Activated naive CD8-positive, alpha-beta T cell treated with anti-CD3 and anti-CD28 coated beads, Interleukin-2, amount 50 U/mL, for 24 hours (primary cell): ENCODE measurements at places on chromosomes 6 and 20.

- H3K27me3 ChIP-seq: no peaks in the 10 kb centered on the region
- H3K36me3 ChIP-seq: peaks cover 15% of the 10 kb centered on the region
- DNase-seq: no peak
- no peak overlapping the region for H3K27ac ChIP-seq
Measured at GRCh38 chr6:109791301-109791700, 100.2 kb downstream of the FIG4 start.

GRCh38 chr20:25209911-25210310 is 14.4 kb downstream of the ENTPD6 start:
- no peaks in the 10 kb centered on the region for H3K27me3 ChIP-seq
- peaks cover 4% of the 10 kb centered on the region for H3K4me1 ChIP-seq
- H3K27ac ChIP-seq: no peak overlapping the region
- H3K36me3 ChIP-seq: peaks cover 2% of the 10 kb centered on the region
- H3K4me3 ChIP-seq: no peak overlapping the region

- H3K4me3 ChIP-seq: no peak overlapping the region
- no peak overlapping the region for H3K27ac ChIP-seq
- peaks cover 2% of the 10 kb centered on the region for H3K36me3 ChIP-seq
Measured at GRCh38 chr20:3826420-3826819, 6.1 kb downstream of the AP5S1 start.

DNA sequence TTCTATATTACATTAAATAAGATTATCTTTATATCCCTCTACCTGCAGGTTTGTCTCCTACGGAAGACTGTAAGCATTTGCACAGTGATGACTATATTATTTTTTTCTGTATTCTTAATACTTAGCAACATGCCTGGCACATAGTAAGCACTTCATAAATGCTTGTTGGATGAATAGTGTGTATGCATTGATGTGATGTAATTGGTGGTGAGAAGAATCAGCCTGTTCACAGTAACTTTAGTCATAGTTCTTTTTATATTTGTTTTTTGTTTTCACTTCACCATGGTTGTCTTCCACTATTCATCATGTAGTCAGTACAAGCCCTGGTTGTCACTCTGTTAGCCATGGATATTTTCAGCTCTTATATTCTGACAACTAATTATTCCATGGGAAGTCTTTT is 184.0 kb upstream of the FLRT3 start:
- no peaks in the 10 kb centered on the region for H3K27me3 ChIP-seq
- no peaks in the 10 kb centered on the region for H3K36me3 ChIP-seq
- H3K4me3 ChIP-seq: no peak overlapping the region
- no peaks in the 10 kb centered on the region for H3K4me1 ChIP-seq
- DNase-seq: no peak
- no peak overlapping the region for H3K27ac ChIP-seq

DNA sequence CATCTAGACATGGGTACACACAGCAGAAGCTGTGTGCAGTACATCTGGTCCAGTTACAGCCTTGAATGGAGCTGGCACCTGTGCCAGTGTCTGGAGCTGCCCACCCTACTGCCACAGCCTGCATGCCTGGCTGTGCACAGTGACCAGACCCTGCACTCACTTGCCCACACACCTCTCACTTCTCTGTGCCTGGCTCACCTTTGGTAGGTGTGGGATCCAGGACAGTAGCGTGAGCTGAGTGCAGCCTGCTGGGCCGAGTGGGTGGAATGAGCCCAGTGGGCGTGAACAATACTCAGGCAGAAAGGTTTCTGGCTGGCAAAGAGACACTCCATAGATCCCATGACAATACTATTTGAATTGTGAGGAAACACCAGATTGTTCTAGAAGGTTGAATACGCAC is 839.5 kb upstream of the FLRT3 start:
- no peak overlapping the region for H3K4me3 ChIP-seq
- H3K4me1 ChIP-seq: no peaks in the 10 kb centered on the region
- H3K27ac ChIP-seq: no peak overlapping the region
- no peak for DNase-seq
- no peaks in the 10 kb centered on the region for H3K36me3 ChIP-seq

- no peak overlapping the region for H3K27ac ChIP-seq
- H3K27me3 ChIP-seq: no peaks in the 10 kb centered on the region
- no peak for DNase-seq
- H3K36me3 ChIP-seq: peaks cover 88% of the 10 kb centered on the region
- H3K4me3 ChIP-seq: no peak overlapping the region
Measured at GRCh38 chr6:27451660-27452390, 21.1 kb downstream of the ZNF184 start.
